ENCODE measurements at places on chromosomes 3 and 15.

DNA sequence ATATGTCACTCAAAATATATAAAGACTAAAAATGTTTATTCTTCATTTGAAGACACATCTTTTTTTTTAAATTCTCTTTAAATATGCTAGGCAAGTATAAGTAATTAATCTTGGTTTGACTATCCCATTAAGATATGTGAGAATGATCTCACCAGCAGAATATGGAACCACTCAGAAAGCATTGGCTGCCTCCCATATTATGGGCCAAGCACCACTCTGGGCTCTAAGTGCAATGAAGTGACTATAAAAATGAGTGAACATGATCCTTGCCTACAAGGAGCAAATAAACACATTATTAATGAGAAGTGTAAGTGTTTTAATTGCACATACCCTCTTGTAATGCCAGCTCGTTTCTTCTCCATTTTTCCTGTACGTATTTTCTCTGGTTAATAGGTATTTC is 328.5 kb downstream of the NAALADL2 start:
- ATAC-seq = no peak

DNA sequence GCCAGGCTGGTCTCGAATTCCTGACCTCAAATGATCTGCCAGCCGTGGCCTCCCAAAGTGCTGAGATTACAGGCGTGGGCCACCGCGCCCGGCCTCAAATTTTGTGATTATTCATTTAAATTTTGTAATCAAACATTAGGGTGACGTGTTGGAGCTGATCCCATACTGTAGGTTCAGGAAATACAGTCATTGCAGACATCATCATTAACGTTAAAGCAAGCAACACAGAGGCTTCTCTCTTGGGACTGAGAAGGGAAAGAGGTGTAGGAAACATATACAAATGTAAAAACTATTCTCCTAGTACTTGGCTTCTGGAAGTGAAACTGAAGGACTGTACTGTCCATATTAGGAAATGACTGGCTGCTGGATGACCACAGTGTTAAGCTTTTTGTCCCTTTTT is 11.1 kb upstream of the ARID3B start:
- peak; percentile 28 for ATAC-seq

DNA sequence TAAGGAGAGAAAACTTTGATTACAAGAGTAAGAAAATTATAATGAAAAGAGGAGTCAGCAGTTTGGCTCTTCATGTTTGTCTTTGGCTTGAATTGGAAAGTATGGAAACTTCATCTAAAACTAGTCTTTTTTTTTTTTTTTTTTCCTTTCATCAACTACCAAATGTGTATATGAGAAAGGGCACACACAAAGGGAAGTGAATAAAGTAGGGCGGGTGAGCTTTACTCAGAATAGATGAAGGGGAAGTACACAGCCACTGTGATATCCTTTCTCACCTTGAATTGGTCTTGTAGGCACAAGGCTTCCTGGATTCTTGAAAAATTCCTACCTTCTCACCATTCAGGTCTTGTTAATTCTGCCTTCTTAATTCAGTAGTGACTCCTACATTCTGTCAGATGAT is 652.3 kb upstream of the KCNMB2 start:
- no peak for ATAC-seq

GRCh38 chr3:43461345-43461744 is 160.5 kb downstream of the ANO10 start:
- ATAC-seq = no peak

GRCh38 chr3:16066975-16067374 is 107.5 kb upstream of the GALNT15 start:
- ATAC-seq = no peak

DNA sequence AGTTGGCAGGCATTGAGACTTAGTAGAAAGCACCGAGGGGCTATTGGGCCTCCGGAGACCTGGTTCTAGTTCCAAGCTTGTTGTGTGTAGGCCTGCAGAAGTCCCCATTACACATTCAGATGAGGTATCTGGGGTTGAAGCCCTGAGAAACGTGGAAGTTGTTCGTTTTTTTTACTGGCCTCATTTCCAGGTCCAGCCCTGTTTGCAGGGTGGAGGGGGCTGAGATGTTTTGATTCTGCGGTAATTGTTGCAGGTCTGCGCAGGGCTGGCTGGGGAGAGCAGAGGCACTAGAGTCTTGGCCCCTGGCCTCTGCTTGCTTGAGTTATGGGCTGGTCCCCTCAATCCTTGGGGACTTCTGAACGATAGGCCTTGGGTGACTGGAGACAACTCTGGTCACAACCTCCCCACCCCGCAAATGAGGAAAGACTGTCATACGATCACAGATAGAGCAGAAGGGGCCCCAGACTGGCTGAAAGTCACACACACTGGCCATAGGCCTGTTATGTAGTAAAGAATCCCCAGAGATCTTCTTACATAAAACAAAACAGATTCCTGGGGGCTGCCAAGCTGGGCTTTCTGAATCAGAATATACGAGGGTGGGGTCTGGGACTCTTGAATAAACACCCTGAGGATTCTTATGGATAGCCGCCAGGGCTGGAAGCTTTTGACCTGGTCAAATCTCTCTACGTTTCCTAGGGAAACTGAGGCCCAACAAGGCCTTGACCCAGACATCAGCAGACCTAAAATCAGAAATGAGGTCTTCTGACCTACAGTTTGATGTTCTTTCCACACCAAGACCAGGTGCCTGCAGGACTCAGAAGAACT is 15.6 kb downstream of the KBTBD13 start:
- ATAC-seq = no peak

GRCh38 chr3:171939578-171939977 is 96.4 kb downstream of the TMEM212 start:
- no peak for ATAC-seq

DNA sequence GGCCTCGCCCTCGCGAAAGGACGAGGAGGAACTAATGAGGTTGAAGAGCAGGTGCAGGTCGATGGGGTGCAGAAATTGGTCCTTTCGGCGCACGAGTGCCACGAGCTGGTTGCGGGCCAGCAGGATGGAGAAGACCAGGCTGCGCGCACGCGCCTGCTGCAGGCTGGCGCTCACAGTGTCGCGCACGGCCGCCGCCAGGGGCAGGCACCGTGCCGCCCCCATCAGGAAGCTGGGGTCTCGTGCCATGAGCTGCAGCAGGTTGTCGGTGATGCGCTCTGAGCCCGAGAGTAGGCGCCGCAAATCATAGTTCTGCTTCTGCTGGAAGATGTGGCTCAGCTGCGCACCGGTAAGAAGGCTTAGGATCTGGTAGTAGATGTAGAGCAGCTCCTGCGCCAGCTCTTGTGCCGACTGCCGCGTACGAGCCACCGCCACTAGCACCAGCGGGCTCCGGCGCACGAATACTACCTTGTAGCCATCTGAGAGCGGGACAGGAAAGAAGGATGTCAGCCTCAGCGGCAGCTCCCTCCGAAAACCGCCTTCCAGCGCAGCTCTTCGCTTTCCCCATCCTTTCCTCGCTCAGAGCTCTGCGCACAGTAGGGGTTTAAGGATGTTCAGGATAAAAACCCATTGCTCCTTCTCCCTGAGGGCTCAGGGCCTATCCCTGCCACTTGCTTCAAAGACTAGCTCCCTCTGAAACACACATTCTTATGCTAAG is 6.9 kb upstream of the MST1R start:
- no peak for ATAC-seq

DNA sequence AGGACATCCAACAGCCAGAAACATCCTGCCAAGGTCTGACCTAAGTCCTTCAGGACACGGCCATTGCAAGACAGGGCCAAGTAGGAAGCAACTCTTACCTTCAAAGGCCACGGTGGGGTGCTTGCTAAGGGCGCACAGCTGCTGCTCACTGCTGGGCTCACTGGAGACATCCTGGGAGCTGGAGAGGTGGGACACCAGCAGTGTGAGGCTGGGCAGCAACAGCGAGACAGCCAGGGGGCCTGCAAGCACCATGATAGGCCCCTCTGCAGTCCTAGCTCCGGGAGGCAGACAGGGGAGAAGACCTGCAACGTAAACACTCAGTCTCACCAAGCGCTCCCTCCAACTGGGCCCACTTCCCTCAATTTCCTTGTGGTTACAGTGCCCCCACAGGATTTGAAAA is 79.2 kb downstream of the SEMA5B start:
- ATAC-seq = no peak

DNA sequence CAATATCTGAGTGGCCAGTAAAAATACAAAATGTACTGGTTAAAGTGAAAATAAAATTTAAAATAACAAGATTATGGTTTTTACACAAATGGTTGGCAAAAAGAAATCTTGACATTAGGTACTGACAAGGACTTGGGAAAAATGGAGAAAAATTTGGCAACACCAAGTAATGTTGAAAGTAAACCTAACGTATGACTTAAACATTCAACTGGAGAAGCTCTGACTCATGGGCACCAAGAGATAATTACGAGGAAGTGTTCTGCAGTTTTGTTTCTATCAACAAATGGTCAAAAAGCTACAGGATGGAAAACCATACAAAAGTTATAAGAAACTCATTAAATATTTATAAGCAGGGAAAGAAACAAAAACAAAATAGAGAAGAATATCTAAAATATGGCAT is 177.7 kb downstream of the ZNF385D start:
- ATAC-seq = no peak

DNA sequence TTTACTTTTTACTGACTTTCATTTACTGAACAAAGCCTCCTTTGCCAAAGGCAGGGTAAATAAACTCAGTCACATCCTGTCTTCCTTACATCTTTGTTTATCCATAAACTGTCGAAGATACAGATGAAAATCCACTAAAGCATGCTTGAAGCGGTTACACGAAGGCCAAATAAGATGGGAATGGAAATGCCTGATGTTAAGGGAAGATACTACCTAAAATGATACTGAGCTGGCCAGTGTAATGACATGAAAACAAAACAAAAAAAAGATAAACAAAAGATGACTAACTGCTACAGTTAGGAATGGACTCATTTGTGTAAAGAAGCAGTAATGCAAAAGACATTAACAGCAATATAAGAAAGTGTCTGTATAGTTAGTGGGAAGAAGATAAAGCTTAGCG is 114.7 kb upstream of the ADAMTS9 start:
- ATAC-seq = no peak

- ATAC-seq = no peak
These were observed 201.7 kb downstream of the GAP43 start for GRCh38 chr3:115825046-115825445.

GRCh38 chr3:43364494-43364893 is 78.2 kb downstream of the SNRK start:
- no peak for ATAC-seq

DNA sequence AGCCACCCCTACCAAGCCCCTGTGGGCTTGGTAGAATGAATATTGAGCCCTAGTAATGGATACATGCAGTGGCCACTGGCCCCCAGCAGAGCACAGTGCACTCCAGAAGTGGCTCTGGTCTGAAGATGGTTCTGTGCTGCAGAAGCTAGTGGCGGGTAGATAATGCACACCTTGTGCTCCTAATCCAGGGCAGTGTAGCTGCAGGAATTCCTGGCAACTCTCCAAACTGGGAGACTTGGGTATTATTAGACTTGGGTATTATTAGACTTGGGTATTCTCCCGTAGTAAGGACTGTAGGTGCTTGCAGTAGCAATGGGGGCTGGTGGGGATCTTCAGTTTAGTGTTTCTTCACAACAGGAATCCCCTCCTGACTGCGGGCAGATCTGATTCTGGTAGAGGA is 34.7 kb downstream of the NUSAP1 start:
- ATAC-seq = no peak

- no peak for ATAC-seq
These were observed 298.3 kb downstream of the ZBTB20 start for GRCh38 chr3:114848643-114849350.

Measured in esophagus mucosa (tissue), 1 donor.